ENCODE measurements at places on chromosomes 6 and 20. TPM values are rescaled to one million over a fixed set of nuclear protein-coding genes. Genes with fewer than 3 reads are reported as not detected.

DNA sequence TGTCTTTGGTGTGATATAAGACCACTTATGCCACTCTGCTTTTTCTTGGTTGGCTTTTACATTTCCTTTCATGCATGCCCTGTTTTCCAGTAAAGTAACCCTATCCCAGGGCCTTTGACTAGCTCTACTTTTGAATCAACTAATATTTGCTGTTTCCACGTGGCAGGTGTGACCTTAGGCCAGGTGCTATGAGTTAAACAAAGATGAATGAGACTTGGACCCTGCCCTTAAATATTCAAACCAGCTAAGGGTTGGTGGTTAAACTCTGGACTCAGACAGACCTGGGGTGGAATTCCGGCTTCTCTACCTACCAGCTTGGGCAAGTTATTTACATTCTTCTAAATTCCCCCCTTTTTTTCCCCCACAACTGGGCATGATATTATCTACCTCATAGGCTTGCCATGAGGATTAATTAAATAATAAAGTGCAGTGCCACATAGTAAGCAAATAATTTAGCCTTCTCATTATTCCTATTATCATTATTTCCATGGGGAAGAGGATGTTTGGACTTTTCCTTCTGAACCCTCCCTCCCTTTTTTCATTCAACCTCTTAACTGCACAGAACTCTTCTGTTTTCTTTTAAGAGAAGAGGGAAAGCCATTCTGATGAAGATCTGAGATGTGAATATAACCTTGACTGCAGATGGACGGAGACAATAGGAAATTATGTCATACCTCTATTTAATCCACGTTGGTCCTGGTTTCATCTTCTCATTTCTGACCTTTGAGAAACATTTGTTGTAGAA lies 143.6 kb upstream of the TNFAIP3 start:
- peak overlapping the region; percentile 86 for H3K27ac ChIP-seq
- no peak overlapping the region for H3K4me3 ChIP-seq
- peaks cover 45% of the 10 kb centered on the region for H3K4me1 ChIP-seq
- H3K27me3 ChIP-seq = no peaks in the 10 kb centered on the region

DNA sequence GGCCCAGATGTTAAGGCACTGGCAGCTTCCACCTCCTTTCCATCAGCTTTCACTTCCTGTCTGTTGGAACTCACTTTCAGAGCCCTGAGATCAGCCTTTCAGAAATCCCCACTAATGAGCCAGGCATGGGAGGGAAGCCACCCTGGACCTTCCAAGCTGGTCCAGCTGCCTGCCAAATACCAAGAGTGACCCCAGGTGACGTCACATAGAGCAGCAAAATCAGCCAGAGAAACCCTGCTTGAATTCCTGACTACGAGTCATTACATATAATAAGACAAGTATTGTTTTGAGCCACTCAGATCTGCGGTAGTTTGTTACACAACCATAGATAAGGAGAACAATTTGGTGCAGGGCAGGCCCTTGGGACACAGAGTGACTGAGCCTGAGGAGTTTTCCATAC lies 556.0 kb upstream of the JAG1 start:
- peak overlapping the region; percentile 40 for H3K27ac ChIP-seq
- peak; percentile 73 for DNase-seq
- H3K36me3 ChIP-seq = no peaks in the 10 kb centered on the region
- no peaks in the 10 kb centered on the region for H3K27me3 ChIP-seq
- H3K4me1 ChIP-seq = peaks cover 12% of the 10 kb centered on the region

- no peak overlapping the region for H3K27ac ChIP-seq
- no peak for DNase-seq
- no peaks in the 10 kb centered on the region for H3K27me3 ChIP-seq
- H3K4me1 ChIP-seq = no peaks in the 10 kb centered on the region
- H3K36me3 ChIP-seq = no peaks in the 10 kb centered on the region
These were observed 369.7 kb downstream of the CD109 start for GRCh38 chr6:74065705-74066104.

NKX2-2 gene
- not detected for total RNA-seq

IP6K3 gene
- total RNA-seq = 0.45 TPM

DNA sequence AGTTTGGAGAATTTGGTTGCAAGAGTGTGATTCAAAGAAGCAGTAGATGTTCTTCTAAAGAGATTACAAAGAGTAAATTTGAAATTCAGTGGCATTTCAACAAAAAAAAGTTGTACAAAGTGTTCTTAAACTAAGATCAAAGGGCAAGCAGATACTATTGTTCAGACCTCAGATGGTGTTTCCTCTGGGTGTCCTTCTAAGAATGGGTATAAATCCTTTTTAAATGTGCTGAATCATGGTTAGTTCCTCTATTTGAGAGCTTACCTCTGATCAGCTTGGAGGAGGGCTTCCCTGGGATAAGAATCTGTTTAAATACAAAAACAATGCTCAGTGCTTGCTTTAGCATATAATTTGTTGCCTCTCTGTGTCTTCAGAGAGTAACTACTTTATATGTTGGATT lies 6.3 kb downstream of the BMP6 start:
- no peak overlapping the region for H3K4me3 ChIP-seq
- peaks cover 9% of the 10 kb centered on the region for H3K4me1 ChIP-seq
- peaks cover 6% of the 10 kb centered on the region for H3K27me3 ChIP-seq
- H3K36me3 ChIP-seq = no peaks in the 10 kb centered on the region
- H3K27ac ChIP-seq = no peak overlapping the region
- DNase-seq = no peak

DUSP15 gene
- 8.2 TPM for total RNA-seq

COX4I2 gene
- not detected for total RNA-seq

KIF6 gene
- not detected for total RNA-seq

DNA sequence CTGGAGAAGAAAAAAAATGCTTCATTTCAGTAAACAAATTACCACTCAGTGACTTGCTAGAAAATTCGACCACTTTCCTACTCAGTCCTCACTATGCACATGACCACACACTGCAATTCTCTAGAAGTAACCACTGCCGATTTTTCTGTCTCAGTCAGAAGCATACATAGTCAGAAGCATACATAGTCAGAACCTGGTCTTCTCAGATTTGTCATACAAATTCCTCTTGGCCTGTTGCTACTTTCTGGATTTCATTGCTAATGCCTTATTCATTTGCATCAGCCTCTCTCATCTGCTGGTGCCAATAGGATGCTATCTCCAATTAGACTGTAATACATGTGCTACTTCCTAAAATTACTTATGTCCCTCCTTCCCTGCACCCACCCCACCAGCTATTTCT lies 10.2 kb upstream of the KIF16B start:
- peaks cover 47% of the 10 kb centered on the region for H3K4me1 ChIP-seq
- no peak overlapping the region for H3K27ac ChIP-seq
- no peak for DNase-seq
- H3K4me3 ChIP-seq = no peak overlapping the region
- no peaks in the 10 kb centered on the region for H3K36me3 ChIP-seq

GRCh38 chr20:59676126-59676850 lies 71.9 kb downstream of the PHACTR3 start:
- H3K27me3 ChIP-seq = no peaks in the 10 kb centered on the region
- H3K4me1 ChIP-seq = no peaks in the 10 kb centered on the region
- no peaks in the 10 kb centered on the region for H3K36me3 ChIP-seq
- no peak for DNase-seq
- H3K4me3 ChIP-seq = no peak overlapping the region

TMEM30A gene
- 55.8 TPM for total RNA-seq

FUT9 gene
- total RNA-seq = 0.12 TPM

ZBTB46 gene
- 9.1 TPM for total RNA-seq

GRCh38 chr6:17863901-17864754 lies 123.3 kb downstream of the KIF13A start:
- H3K36me3 ChIP-seq = no peaks in the 10 kb centered on the region
- no peaks in the 10 kb centered on the region for H3K27me3 ChIP-seq
- DNase-seq = no peak
- H3K4me3 ChIP-seq = no peak overlapping the region
- H3K4me1 ChIP-seq = peaks cover 10% of the 10 kb centered on the region

DNA sequence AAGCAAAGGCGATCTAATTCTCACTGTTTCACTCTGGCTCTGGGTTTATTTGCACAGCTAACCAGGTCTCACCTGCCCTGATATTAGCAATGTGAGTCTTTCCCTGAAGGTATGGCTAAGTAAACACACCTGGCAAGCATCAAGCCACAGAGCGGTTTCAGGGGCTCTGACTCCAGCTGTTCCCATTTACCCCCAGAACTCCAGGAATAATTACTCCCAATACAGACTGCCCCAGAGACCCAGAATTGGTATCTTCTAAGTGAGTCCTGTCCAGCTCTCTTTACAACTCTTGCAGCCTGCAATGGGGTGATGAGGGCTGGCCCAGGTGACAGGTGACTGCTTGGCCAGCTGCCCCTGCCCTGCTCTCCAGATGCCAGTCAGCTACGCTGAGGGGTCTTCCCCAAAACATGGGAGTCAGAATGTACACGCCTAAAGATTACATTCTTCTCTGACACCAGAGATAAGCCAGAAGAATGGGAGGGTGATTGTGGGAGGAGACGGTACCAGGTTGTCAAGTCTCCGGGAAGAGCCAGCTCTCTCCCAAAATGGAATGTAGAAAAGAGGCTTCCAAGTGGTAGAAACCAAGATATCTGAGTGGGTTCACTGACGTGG lies 4.9 kb upstream of the LRRN4 start:
- H3K27ac ChIP-seq = peak overlapping the region; percentile 94
- no peaks in the 10 kb centered on the region for H3K27me3 ChIP-seq
- DNase-seq = peak; percentile 85
- H3K36me3 ChIP-seq = no peaks in the 10 kb centered on the region

TCF15 gene
- total RNA-seq = not detected

PLAGL1 gene
- total RNA-seq = 0.70 TPM

GRCh38 chr6:147227770-147228320 lies 23.6 kb downstream of the STXBP5 start:
- H3K4me3 ChIP-seq = no peak overlapping the region
- DNase-seq = no peak
- H3K27me3 ChIP-seq = no peaks in the 10 kb centered on the region

GRCh38 chr6:159117563-159117962 lies 51.6 kb upstream of the FNDC1 start:
- H3K4me1 ChIP-seq = no peaks in the 10 kb centered on the region
- DNase-seq = no peak
- H3K27ac ChIP-seq = no peak overlapping the region
- H3K36me3 ChIP-seq = no peaks in the 10 kb centered on the region

COL19A1 gene
- total RNA-seq = not detected

GRCh38 chr6:3788408-3789017 lies 37.0 kb upstream of the PXDC1 start:
- H3K4me3 ChIP-seq = no peak overlapping the region
- H3K27me3 ChIP-seq = no peaks in the 10 kb centered on the region
- DNase-seq = no peak
- H3K4me1 ChIP-seq = peaks cover 31% of the 10 kb centered on the region

TNFAIP3 gene
- 50.4 TPM for total RNA-seq

DNA sequence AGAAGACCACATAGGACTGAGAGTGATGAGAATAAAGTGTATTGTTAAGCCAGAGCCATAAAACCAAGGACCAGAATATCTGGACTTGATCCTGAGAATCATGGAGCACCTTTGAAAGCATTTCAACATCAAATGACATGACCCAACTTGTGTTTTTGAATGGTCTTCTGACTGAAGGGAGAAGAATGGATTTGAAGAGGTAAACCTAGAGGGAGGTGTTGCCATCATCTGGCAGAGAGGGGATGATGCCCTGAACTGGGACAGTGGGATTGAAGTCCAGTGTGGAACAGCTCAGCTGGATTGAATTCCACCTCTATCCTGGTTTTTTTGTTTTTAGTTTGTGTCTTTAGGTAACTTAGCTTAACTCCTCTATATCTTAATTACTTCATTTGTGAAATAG lies 570.0 kb downstream of the TBC1D32 start:
- DNase-seq = no peak
- no peak overlapping the region for H3K27ac ChIP-seq
- no peaks in the 10 kb centered on the region for H3K4me1 ChIP-seq
- H3K27me3 ChIP-seq = no peaks in the 10 kb centered on the region
- H3K4me3 ChIP-seq = no peak overlapping the region

Measured in Caco-2 (cell line).